ENCODE measurements at places on chromosomes 5 and 9. TPM values are rescaled to one million over a fixed set of nuclear protein-coding genes. Genes with fewer than 3 reads are reported as not detected.

GRCh38 chr9:121954477-121955140 lies 138.5 kb downstream of the TTLL11 start:
- DNase-seq = no peak

GRCh38 chr5:177997319-177997670 lies 1.3 kb upstream of the PROP1 start:
- DNase-seq = no peak

DNA sequence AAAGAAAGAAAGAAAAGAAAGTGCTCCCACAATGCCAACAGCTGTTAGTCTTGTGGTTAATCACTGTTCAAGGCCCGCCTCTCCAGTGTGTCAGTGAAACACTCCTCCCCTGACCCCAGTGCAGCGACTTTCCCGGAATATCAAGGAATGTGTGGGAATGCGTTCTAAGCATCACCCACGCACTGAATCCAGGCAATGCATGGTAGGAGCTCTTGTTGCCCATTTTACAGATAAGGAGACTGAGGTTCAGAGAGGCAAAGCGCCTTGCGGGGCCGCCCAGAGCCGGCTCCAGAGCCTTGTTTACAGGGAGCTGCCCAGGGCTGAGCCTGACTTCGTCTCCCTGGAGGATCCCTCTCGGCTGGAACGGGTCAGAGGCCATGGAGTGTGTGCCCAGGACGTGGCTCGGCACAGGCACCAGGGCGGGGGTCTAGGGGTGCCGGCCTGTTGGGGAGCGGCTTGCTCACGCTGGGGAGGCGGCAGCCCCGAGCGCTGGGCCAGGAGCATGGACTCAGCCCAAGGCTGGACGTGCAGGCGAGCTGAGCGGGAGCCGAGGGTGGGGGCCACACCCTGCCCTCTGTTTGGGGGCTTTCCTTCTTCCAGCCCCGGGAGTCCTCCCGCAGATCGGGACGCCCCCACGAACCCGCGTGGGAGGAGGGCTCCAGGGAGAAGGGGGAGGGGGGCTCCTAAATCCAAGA lies 823 bp downstream of the ST6GALNAC6 start:
- DNase-seq = peak; percentile 88

SLC2A6 gene
- polyA plus RNA-seq = 2.5 TPM

NUTM2G gene
- polyA plus RNA-seq = not detected

GRCh38 chr5:81172710-81173109 lies 60.4 kb upstream of the CKMT2 start:
- no peak for DNase-seq

TNFAIP8 gene
- 13.3 TPM for polyA plus RNA-seq

HSPB3 gene
- not detected for polyA plus RNA-seq

AIF1L gene
- 439 TPM for polyA plus RNA-seq

GRCh38 chr5:1763548-1763911 lies 36.1 kb downstream of the MRPL36 start:
- DNase-seq = peak; percentile 63

GRCh38 chr9:8783941-8784340 lies 984.4 kb upstream of the DMAC1 start:
- no peak for DNase-seq

GRCh38 chr9:16241231-16241630 lies 629.2 kb downstream of the BNC2 start:
- no peak for DNase-seq

GRCh38 chr9:8315211-8315610 lies 515.6 kb upstream of the DMAC1 start:
- DNase-seq = no peak

SOWAHA gene
- 7.1 TPM for polyA plus RNA-seq

DNA sequence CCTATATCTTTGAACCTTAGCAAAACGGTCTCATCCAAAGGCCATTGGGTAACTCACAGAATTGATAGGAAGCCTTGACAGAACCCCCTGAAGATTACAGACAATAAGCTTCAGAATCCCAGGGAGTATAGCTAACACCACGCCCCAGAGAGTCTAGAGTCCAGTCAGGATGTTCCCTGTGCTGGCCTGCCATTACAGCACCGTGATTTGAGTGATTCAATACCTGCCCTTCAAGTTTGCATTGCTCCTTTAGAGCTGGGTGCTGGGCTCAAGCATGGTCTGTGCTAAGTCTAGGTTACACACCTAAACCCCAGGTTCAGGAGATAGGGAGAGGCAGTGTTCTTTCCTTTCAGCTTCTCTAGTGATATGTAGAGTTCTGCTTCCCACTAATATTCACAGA lies 90.5 kb downstream of the RASEF start:
- no peak for DNase-seq

DNA sequence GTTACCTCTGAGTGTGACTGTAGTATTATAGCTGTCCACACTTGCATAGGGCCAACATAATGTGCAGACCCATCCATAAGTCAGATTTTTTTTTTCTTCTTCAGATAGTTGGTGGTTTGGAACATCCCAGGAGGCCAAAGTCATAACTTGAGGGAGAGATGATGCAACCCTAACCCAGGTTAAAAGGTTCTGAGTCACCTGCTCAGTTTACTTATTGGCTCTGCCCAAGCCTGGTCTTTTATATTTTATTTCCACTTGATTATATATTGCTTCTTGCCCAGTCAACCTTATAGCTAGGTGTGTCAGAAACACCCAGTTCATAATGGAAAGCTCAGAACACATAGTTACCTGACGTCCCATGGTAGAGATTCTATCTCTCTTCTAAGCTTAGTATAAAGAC lies 113.1 kb upstream of the PCSK1 start:
- DNase-seq = no peak

GRCh38 chr5:89954916-89955315 lies 454.6 kb downstream of the CETN3 start:
- DNase-seq = no peak

DNA sequence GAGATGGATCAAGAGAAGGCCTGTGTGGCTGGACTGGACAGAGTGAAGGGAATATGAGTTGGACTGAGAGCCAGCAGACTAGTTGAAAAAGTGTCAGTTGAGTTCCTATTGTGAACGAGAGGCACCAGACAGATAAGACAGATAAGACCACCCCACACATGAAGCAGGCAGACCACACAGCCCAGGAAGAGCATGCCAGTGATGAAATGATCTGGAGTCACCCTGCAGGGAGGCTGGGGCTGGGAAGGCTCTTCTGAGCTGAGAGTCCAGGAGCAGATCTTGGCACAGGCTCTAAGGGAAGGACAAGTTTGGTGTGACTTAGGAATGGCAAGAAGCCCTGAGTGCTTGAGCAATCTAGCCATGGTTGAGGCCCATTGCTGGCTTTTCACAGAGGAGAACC lies 10.6 kb upstream of the SLC25A48 start:
- DNase-seq = no peak

DNA sequence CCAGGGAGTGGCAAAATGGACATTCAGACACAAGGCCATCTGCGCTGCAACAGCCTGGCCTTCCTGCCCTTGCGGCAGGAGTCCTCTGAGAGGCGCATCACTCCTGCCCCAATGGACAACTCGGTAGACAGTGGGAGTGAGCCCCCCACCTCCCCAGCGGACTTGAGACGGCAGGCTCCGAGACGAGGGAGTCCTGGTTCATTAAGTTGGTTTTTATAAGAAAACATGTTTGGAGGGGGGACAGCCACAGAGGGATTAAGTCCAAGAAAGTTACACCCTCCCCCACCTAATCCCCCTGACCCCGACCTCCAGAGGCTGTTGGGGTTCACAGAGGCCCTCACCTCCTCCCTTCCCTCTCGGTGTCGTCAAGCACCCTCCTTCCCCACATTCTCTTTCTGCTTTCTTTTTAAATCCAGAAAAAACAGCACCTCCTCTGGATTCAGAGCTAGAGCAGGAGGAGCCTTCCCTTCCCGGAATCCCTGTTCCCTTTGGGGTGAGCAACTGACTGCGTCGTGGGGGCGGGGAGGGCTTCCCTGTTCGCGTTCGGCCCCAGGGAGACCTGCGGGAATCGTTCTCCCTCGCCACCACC lies 1.8 kb upstream of the EGR1 start:
- DNase-seq = peak; percentile 84

GRCh38 chr5:168975331-168975730 lies 325.6 kb downstream of the SLIT3 start:
- DNase-seq = no peak

DNA sequence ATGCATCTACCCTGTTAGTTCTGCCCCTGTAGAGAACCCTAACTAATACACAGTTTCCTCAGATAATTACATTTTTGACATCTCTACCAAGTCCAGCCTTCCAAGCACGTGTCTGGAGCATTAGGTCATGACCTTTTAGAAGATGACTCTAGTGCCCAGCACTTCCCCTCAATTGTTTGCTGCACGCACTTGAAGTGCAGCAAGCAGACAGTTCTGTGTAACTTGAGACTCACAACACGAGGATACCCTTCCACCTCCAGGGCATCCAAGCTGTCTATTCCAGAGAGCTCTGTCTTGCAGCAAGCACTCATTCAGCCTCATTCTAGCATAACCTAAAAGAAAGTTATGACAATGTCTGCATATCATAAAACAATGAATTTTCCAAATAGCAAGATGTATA lies 1410.5 kb upstream of the CDH18 start:
- peak; percentile 1 for DNase-seq

DNA sequence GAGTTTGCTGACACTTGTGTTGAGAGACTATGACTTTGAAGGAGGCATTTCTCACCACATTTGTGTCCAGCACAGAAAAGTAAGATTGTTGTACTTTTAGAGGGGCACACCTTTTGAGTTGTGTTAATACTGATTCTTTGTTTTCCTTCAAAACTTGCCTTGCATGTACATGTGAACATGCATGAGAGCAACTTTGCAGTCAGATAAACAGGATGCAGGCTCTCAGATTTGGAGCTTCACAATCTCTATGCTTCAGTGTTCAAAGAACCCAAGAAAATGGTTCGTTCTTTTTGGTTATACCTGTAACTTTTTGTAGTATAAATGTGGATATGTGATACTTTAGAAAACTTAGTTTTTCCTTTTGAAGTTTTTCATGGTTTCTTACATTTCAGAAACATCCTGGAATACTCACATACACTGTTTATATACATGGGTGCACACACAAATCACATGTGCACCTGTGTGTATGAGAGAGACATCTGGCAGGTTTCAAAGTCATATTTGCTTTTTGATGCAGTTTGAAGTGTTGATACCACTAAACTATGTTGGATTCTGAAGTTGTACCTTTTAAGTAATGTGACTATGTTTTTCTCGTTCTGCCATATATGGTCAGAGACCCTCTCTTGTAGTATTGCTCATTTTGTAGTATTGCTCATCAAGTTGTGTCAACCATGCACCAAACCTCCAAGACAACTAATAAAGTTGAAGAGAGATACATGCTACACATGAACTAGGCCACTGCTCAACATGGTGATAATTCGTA lies 190.7 kb downstream of the CD180 start:
- no peak for DNase-seq

CATSPER3 gene
- polyA plus RNA-seq = 1.4 TPM

GRCh38 chr9:27653246-27653645 lies 80.0 kb upstream of the C9orf72 start:
- DNase-seq = no peak

- DNase-seq = no peak
These were observed 29.2 kb downstream of the IZUMO3 start for GRCh38 chr9:24516463-24516862.

RLN2 gene
- polyA plus RNA-seq = 3.5 TPM

NUTM2F gene
- not detected for polyA plus RNA-seq

MARVELD2 gene
- 8.5 TPM for polyA plus RNA-seq

RASEF gene
- polyA plus RNA-seq = 2.2 TPM

GRCh38 chr5:115372146-115372545 lies 75.7 kb upstream of the CCDC112 start:
- DNase-seq = no peak

GRCh38 chr9:21030389-21031035 lies 928 bp downstream of the HACD4 start:
- DNase-seq = no peak

CD72 gene
- 2.3 TPM for polyA plus RNA-seq

DNA sequence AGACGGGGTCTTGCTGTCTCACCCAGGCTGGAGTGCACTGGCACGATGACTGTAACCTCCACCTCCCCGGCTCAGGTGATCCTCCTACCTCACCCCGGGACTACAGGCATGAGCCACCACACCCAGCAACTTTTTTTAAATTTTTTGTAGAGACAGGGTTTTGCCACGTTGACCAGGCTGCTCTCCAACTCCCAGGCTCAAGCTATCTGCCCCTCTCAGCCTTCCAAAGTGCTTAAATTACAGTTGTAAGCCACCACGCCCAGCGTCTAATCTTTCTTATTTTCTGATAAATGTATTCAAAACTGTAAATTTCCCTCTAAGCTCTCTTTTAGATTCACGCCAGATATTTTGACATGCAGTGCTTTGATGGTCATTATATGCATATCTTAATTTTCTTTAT lies 10.3 kb downstream of the FRRS1L start:
- no peak for DNase-seq

KCNIP1 gene
- 3.1 TPM for polyA plus RNA-seq

LRRC14B gene
- polyA plus RNA-seq = not detected

GRCh38 chr5:20105915-20106314 lies 117.9 kb upstream of the CDH18 start:
- peak; percentile 9 for DNase-seq

- DNase-seq = no peak
These were observed 74.7 kb downstream of the MSX2 start for GRCh38 chr5:174799121-174799520.

DNA sequence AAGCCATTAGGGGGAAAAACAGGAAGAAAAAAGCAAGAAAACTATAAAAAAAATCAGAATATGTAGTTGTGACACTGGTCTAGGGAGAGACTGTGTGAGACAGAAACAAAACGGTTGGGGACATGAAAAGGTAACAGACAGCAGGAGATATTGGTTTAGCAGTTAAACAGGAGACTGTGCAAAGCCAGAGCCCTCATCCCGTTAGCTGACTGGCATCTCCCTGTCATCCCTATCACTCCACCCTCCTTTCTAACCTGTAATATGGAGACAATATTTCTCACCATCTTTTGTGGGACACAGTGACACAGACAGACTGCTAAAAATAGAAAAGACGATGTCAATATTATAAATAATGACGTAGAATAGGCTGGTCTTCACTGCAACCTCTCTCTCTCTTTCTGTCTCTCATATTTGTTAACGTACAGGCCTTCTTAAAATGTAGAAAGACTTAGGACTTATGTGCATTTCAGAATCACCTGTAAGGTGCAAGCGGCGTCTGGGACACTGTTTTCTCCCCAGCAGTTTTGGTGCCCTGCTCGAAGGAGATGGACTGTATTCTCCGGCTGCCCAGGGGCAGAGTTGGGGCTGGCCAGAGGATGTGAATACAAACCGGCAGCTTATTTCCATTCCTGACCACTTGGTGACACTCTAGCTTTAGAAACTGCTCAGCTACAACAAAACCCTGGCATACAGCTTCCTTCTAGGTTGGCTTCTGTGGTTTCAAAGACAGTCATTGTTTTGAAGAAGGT lies 190.6 kb downstream of the MAT2B start:
- peak; percentile 89 for DNase-seq

ASPN gene
- polyA plus RNA-seq = 3.2 TPM

All from kidney (tissue), 22 donors.